Activated CD4-positive, alpha-beta T cell treated with anti-CD3 and anti-CD28 coated beads, Interleukin-2, amount 50 U/mL, for 16 hours (primary cell): ENCODE measurements at places on chromosomes 4 and X.

DNA sequence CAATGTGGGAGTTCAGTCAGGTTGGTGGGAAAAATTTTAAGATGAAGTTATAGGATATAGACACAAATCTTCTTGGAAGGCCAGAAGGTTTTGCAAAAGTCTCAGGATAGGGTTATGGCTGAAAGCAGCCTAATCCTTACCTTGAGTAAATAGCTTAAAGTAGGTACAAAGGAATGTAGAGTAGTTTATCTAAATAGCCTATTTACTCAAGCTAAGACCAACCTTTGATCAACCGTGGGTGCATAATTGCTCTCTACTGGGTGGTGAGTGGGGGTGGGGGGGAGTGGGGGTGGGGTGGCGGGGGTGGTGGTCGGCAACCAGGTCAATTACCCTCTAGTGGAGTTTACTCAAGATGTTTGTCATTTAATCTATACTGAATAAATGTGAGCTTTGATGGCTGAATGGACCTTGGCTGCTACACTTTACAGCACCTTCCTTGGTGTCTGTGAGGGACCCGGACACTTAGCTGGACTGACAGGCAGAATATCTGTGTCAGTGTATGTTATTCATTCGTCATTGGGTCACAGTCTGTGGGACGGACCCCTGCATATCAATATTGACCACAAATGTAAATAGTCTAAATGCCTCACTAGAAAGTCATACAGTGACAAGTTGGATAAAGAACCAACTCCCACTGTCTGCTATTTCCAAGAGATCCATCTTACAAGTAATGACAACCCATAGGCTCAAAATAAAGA lies 545.7 kb upstream of the PABPC4L start:
- no peak for DNase-seq

DNA sequence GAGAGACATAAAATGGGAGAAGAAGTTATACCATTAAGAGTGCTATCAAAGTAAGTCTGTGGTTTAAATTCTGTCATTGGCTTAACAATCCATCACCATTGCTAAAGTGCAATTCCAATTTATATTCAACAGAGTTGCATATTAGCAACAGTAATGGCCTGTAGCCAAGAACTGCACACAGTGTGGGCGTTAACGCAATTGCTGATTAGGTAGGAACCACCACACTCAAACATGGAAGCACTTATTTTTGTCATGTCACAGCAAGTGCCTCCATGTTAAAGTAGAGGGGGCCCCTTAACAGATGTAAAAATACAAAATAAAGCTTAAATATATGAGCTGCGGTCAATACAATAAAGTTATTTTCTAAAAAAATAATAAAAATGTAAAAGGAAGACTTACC lies 10.8 kb downstream of the LARP7 start:
- DNase-seq: no peak

DNA sequence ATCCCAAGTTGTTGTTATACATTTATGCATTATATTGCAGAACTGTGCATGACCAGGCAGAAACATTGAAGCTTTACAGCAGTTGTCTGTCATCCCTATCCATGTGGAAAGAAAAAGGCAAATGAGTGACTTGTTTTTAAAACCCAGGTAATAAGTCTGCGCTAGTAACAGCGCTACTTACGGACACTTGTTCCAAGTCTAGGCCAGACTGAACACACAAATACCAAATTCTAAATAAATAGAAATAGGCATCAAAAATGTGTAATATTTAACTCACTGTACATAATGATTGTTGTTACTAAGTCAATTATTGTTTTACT lies 548 bp upstream of the MAML3 start:
- no peak for DNase-seq

- no peak for DNase-seq
Measured at GRCh38 chr4:1367230-1367935, 20.4 kb downstream of the UVSSA start.

DNA sequence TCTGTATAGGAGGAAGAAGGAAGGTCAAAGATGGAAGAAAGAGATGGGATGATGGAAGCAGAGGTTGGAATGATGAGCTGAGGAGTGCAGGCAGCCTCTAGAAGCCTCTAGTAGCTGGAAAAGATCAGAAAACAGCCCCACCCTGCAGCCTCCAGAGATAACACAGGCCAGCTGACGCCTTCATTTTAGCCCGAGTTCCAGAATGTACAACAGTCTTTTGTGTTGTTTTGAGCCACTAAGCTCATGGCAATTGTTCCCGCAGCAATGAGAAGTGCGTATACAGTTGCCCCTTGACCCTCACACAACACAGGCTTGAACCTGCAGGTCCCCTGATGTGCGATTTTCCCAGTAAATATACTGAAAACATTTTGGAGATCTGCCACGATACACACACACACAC lies 72.0 kb downstream of the WFS1 start:
- no peak for DNase-seq

- DNase-seq: no peak
Measured at GRCh38 chrX:46758163-46758955, 559 bp downstream of the SLC9A7 start.

DNA sequence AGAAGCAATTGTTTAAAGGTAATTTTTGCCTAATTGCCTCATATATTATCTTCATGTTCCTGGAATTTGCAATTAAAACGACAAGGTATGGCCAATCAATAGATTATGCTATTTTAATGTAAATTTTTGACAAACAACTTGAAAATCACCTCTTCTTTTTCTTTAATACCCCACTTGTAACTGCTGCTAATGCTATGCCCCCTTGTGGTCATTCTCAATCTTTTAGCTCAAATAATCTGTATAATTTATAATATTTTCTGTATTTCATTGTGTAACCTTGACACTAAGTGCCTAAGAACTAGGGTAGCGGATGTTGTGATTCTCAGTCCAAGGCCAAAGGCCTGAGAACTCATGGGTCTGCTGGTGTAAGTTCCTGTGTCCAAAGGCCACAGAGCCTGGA lies 831.7 kb upstream of the POU3F4 start:
- DNase-seq: no peak

- no peak for DNase-seq
Measured at GRCh38 chr4:143668930-143669552, 31.4 kb downstream of the FREM3 start.

DNA sequence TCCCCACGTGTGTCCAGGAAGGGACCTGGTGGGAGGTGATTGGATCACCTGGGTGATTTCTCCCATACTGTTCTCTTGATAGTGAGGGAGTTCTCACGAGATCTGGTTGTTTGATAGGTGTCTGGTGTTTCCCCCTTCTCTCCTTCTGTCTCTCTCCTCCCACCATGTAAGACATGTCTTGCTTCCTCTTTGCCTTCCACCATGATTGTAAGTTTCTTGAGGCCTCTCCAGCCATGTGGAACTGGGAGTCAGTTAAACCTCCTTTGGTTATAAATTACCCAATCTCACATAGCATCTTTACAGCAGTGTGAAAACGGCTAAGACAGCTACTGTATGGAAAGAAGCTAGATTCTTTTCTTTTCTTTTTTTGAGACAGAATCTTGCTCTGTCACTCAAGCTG lies 21.6 kb upstream of the FGG start:
- DNase-seq: no peak

- DNase-seq: no peak
Measured at GRCh38 chr4:176137631-176138030, 57.8 kb downstream of the SPATA4 start.

- DNase-seq: peak; percentile 62
Measured at GRCh38 chrX:75155827-75156525, at the start of gene ABCB7. Gene ABCB7, minus strand, starts transcription at chrX:75156283. Its CDS starts 11 bp downstream, at chrX:75156272.

- no peak for DNase-seq
Measured at GRCh38 chr4:118994030-118994429, 105.4 kb downstream of the SYNPO2 start.

GRCh38 chr4:90171491-90171890 lies 44.3 kb downstream of the CCSER1 start:
- DNase-seq: no peak

DNA sequence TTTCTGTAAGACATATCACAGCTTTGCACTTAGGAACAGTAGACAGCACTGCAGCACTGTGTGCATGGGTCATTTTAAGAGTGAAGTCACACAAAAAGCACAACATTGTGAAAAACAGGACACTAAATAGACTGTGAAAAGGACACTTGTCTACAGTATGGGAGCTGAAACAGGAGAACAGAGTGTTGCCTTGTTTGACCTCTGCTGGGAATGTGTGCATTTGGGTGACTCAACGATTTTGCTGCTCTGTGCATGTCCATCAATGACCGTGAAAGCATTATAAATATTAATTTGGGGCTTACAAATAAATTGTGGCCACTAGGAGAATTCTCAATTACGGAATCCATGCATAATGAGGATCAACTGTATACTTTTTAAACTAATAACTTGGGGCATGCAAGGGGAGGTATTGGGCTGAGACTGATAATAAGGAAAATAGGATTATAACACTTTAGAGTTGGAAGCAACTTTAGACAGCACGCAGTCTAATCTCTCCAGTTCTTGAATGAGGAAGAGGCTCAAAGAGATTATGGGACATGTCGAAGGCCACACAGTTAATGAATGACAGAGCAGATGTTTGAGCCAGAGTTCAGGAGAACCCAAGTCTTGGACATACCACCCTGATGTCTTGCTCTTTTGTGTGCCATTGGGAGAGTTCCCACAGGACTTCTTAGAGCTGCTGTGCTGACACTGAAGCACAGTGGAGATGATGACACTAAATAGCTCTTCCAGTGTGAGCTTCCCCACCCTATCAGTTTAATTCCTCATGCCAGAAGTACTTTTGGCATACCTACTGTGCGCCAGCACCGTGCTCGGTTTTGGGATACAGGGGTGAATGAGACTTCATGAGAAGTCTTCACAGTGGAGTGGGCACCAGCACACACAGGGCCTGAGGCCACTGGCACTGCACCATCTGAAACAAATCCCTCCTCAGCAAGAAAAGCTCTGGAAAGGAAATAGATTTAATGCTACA lies 79.3 kb downstream of the FRAS1 start:
- no peak for DNase-seq

- DNase-seq: no peak
Measured at GRCh38 chrX:97334850-97335249, 451.1 kb downstream of the RPA4 start.

DNA sequence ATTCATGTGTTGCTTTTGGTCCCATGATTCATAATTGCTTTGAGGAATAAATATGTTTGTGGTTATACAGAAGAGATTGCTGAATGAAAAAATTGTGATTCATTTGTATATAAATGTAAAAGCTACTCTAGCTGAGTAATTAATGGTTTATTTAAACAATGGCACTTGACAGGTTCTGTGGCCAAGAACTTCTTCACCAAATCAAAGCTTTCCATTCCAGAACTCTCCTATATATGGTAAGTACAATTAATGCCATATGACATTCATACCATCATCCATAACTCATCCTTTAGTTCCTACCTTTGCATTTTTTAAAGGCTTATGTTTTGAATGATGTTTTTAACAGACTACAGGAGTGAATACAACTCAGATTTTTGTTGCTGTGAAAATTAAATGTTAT lies 105.8 kb downstream of the REPS2 start:
- no peak for DNase-seq

DNA sequence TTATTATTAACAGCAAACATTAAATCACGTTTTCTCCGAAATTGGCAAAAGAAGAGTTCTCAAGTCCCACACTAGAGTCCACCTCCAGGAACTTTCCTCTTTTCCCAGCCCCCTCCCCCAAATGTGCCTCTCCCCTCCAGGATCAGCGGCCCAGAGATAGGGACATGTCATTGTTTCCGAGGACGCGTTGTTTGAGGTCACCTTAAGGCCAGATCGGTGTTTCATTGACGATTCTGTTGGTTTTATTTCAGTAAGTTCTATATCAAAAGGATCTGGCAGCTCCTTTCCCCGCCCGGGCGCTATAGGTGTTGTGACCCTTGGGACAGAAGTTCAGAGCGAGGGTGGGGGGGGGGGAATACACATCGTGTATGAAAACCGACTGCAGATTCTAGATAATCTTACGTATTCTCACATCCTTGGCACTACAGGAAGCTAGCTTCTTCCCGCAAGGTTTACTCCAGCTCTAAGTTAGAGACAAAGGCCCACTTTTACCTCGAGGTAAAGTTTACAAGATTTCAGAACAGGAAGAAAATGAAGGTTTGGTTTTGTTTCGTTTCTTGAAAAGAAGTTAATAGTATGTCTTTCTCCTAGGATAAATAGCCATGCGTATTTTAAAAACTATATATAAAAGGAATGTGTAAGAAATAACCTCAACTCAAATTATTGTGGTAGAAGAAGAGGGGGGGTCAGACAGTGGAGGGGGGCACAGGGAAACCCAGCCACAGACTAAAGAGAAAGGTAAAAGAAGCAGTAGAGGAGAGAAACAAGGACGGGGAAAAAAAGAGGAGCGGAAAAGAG lies 739 bp upstream of the MSX1 start:
- no peak for DNase-seq

DNA sequence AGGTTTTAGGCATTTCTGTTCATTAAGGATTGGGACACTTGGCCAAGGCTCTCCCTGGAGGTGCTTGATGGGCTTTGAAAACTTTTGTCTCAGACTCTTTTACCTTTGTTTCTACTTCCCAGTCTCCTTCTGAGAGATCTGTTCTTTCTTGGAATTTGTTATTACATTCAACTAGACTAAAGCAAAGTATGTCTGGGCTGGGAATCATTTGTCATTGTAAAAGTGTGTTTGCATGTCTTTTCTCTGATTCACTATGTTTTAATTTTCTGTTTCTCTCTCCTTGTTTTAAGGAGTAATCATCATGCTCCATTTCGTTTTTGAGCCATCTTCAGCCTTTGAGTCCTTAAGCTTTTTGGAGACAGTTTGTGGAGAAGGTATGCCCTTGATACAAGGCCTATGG lies 12.2 kb upstream of the PGRMC2 start:
- no peak for DNase-seq

GRCh38 chr4:139457318-139457717 lies 3.4 kb downstream of the RAB33B start:
- no peak for DNase-seq

GRCh38 chr4:59598330-59598618 lies 1601.9 kb upstream of the ADGRL3 start:
- DNase-seq: no peak

DNA sequence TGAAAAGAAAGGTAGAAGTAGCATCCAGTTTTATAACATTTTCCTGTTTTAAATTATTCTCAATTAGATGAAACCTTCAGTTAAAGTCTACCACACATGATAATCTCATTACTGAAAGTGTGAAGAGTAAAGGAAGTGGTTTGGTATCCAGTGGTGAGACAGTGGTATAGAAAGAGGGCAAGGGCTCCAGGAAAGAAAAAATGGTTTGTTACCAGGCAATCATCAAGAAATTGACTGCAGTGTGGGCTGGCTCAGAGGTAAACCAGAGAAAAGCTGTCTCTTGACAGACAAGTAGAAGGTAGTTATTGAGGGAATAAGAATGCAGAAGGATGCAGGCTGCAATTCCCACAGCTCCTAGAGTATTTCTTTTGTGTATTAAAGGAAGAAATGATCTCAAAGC lies 406.2 kb downstream of the TLL1 start:
- DNase-seq: peak; percentile 10

DNA sequence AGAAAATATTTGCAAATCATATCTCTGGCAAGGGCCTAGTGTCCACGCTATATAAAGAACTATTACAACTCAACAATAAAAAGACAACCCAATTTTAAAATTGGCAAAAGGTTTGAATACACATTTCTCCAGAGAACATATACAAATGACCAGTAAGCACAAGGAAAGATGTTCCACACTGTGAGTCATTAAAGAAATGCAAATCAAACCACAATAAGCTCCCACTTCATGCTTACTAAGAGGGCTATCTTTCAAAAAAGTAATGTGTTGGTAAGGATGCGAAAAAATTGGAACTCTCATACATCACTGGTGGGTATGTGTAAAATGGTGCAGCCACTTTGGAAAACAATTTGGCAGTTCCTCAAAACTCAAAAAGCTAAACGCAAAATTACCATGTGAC lies 884.0 kb upstream of the INTU start:
- no peak for DNase-seq

- DNase-seq: no peak
Measured at GRCh38 chr4:115973768-115974167, 860.3 kb upstream of the NDST4 start.

GRCh38 chr4:147580396-147580795 lies 36.8 kb upstream of the TMEM184C start:
- no peak for DNase-seq
